ENCODE measurements at places on chromosomes 6 and 20. TPM values are rescaled to one million over a fixed set of nuclear protein-coding genes. Genes with fewer than 3 reads are reported as not detected.

Gene HLA-DRB1
- not detected for total RNA-seq

Gene OTOR
- total RNA-seq, result not detected

Gene ADGB
- total RNA-seq, result not detected

Gene NOTCH4
- total RNA-seq, result 0.63 TPM

Gene AIF1
- not detected for total RNA-seq

Gene CLDN20
- not detected for total RNA-seq

Gene SLC35D3
- not detected for total RNA-seq

Gene NFYA
- total RNA-seq, result 10.0 TPM

Gene SLC17A1
- 0.14 TPM for total RNA-seq

Gene CASP8AP2
- 8.0 TPM for total RNA-seq

Gene SLC25A27
- total RNA-seq, result 0.98 TPM

All from A549 treated with ZK216348 at 1 μM for 4 hours (cell line).